ENCODE measurements at places on chromosomes 4 and X. TPM values are rescaled to one million over a fixed set of nuclear protein-coding genes. Genes with fewer than 3 reads are reported as not detected.

GRCh38 chr4:111802191-111802590, 343.1 kb upstream of the FAM241A start:
- H3K27ac ChIP-seq = no peak overlapping the region
- no peak for DNase-seq
- no peaks in the 10 kb centered on the region for H3K36me3 ChIP-seq
- no peak overlapping the region for H3K4me3 ChIP-seq
- no peaks in the 10 kb centered on the region for H3K4me1 ChIP-seq

GRCh38 chrX:109704563-109704962, 28.5 kb downstream of the ACSL4 start:
- no peak overlapping the region for H3K27ac ChIP-seq
- H3K4me1 ChIP-seq = no peaks in the 10 kb centered on the region
- H3K36me3 ChIP-seq = no peaks in the 10 kb centered on the region

DNA sequence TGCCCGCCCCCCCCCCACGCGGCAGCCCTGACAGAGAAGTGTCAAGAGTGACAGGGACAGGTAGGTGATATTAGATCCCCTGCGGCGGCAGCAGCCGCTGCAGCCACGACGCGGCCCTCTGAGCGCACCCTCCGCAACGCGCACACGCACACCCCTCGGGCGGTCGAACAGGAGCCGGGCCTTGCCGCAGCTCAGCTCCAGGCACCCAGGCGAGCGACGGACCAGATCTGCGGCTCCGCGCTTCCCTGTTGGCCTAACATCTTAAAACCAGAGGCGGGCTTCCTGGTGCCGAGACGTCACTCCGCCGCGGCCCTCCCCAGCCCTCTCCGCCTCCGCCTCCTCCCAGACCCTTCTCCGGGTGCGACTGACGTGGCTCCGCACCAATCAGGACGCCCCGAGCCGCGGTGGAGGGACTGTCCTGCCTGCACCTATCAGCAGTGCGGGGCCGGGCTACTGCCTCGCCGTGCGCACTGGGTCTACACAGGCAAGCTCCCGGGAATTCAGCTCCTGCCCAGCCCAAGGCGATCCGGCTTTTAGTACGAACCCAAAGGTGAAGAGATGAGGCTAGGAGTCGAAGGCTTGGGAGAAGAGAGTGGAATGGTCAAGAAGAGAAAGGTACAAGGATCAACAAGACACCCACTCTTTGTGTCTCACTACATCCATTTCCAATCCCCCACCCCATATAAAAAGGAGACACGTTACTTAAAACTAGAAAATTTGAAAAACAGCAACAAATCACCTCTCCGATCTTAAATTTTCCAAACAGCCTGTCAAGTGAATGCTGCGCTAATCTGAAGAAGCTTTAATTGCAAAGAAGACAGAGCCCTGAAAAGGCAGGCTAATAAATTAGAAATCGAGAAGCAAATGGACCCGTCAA, at the start of gene PITX2:
TSS of gene PITX2 (minus strand) at position 237 of the 877 bp plus-strand sequence. CDS start 617 bp downstream, outside the sequence.
- H3K27me3 ChIP-seq = peaks cover 94% of the 10 kb centered on the region
- no peak within 1 kb of the TSS for H3K27ac ChIP-seq
- H3K4me3 ChIP-seq = no peak within 1 kb of the TSS
- no peaks in the 10 kb centered on the region for H3K36me3 ChIP-seq

- DNase-seq = no peak
- H3K36me3 ChIP-seq = no peaks in the 10 kb centered on the region
- H3K4me3 ChIP-seq = no peak overlapping the region
- no peaks in the 10 kb centered on the region for H3K4me1 ChIP-seq
- H3K27me3 ChIP-seq = no peaks in the 10 kb centered on the region
Measured at GRCh38 chrX:31546126-31546525, 474.3 kb upstream of the FTHL17 start.

DNA sequence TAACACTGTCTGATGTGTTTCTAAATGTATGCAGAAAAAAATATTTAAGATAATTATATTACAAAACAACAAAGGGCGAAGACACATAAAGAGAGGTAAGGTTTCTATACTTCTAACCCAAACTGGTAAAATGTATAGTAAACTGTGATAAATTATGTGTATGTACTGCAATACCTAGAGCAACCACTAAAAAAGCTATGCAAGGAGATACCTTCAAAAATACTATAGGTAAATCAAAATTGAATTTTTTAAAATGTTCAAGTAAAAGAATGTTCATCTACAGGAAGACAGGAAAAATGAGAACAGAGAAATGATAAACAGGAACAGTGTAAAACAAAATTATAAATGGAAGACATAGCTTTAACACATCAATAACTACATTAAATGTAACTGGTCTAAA, 27.3 kb upstream of the RAI2 start:
- DNase-seq = no peak
- no peaks in the 10 kb centered on the region for H3K4me1 ChIP-seq
- H3K27ac ChIP-seq = no peak overlapping the region

DNA sequence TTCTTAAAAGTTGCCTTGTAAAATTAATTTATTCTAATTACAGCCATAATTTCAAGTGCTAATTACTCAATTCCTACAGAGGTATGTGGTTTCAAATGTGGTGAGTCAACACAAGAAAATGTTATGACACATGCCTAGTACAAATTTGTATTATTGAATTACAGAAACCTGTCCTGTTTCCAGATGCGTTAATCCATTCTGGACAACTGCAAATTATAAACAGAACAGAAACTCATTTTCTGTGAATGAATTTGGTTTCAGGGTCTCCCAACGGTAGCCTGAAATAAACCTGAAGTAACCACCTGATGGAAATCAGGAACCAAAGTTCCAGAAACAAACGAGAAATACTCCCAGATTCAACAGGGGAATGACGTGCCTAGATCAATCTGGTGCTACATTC, 328.6 kb upstream of the F9 start:
- no peak overlapping the region for H3K27ac ChIP-seq
- no peak overlapping the region for H3K4me3 ChIP-seq
- no peak for DNase-seq
- no peaks in the 10 kb centered on the region for H3K36me3 ChIP-seq

GRCh38 chrX:13716905-13717304, 17.5 kb downstream of the TRAPPC2 start:
- H3K4me3 ChIP-seq = no peak overlapping the region
- no peaks in the 10 kb centered on the region for H3K4me1 ChIP-seq
- no peaks in the 10 kb centered on the region for H3K36me3 ChIP-seq
- DNase-seq = no peak
- H3K27me3 ChIP-seq = no peaks in the 10 kb centered on the region
- peak overlapping the region; percentile 63 for H3K27ac ChIP-seq

FATE1 gene
- total RNA-seq = not detected

SMIM43 gene
- total RNA-seq = not detected

DUSP21 gene
- total RNA-seq = not detected

BEND2 gene
- total RNA-seq = not detected

ATOH1 gene
- total RNA-seq = not detected

CNKSR2 gene
- total RNA-seq = 20.2 TPM

Measured in uterus (tissue), 4 donors.